ENCODE measurements at places on chromosomes 12 and 14.

- peak; percentile 67 for DNase-seq
Observed at GRCh38 chr12:89040146-89040964, 311.9 kb downstream of the DUSP6 start.

DNA sequence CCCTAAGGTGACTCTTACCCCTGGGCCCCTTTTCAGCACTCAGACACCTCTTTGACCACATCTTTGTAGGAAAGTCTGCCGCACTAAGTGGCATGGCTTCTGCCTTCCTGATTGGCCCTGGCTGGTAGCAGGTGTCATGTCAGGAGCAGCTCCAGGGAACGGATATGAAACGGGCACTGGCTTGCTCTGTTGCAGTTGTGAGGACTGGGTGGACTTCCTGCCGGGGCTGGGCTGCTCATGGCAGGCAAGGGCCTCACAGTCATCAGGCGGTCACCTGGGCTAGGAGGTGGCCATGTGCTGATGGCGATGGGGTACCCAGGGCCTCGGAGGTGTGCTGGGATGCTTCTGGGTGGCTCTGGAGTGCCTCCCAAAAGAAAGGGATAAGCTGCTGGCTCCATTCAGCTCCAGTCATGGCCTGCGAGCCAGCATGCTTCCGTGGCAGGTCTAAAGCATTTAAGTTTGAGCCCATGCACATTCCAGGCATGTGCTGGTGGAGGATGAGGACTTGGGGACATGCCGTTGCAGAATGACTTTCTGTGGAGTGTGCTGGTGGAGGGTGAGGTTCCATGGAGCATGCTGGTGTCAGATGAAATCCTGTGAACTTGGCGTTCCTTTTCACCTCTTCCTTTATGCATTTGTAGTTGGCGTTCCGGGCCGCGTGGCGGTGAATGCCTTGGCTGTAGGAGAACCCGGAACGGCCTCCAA lies 77.2 kb downstream of the EP400 start:
- no peak for DNase-seq

DNA sequence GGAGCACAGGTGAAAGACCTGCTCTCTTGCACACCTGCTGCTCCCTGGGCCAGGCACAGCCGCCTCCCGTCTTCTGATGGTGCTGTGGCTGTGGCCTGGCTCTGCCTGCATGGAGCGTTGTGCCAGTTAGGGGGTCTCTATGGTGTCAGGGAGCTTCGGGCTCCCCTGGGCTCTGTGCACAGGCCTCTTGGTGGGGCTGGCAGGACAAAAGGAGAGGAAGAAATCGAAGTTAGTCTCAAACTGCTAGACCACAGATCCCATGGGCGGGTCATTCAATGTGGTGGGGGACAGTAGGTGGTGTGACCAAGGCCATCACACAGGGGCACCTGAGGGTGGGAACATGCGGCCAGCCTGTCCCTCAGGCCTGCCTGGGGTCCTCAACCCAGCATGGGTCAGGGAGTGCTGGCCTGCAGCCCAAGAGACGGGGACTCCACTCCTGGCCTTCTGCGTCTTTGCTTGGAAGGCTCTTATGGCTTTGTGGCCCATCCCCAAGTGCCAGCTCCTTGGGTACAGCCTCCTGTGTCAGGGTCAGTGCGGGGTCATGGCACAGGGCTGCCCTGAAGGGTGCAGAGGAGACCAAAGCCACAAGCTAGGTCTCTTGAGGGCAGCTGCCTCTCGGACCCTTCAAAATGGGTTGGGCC lies 84.1 kb downstream of the KIF26A start:
- DNase-seq: no peak

- DNase-seq: no peak
Observed at GRCh38 chr14:58671436-58671835, 33.7 kb downstream of the DACT1 start.

- DNase-seq: no peak
Observed at GRCh38 chr14:75459099-75459741, 31.4 kb downstream of the JDP2 start.

DNA sequence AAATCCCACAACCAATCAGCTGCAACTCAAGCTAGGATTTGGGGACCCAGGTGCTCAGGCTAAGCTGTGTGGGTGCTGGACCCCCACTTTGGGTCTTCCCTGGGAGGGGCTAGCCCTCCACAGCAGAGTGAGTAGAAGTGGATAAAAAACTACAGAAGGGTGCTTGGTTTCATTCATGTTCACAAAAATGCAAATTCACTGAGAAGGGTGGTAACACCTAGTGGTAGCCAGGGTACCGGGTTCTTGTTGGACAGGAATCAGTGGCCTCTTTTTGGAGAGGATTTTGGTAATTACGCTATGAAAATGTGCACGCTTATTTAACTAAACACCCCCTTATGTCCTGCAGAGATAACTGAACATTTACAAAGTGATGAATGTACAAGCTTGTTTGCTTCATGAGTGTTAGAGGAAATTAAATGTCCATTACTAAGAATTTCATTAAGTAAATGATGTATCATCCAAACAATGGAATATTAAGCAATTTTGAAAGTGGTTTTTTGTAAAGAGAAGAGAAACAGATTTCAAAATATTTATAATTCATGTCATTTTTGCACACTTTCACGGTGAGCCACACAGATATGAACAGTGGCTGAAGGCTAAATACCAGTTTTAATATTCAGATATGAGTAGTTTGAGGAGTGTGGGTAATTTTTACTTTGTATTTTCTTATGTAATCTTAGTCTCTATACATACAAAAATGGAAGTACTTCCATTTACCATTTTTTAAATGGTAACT lies 78.3 kb downstream of the DDX51 start:
- DNase-seq: no peak

DNA sequence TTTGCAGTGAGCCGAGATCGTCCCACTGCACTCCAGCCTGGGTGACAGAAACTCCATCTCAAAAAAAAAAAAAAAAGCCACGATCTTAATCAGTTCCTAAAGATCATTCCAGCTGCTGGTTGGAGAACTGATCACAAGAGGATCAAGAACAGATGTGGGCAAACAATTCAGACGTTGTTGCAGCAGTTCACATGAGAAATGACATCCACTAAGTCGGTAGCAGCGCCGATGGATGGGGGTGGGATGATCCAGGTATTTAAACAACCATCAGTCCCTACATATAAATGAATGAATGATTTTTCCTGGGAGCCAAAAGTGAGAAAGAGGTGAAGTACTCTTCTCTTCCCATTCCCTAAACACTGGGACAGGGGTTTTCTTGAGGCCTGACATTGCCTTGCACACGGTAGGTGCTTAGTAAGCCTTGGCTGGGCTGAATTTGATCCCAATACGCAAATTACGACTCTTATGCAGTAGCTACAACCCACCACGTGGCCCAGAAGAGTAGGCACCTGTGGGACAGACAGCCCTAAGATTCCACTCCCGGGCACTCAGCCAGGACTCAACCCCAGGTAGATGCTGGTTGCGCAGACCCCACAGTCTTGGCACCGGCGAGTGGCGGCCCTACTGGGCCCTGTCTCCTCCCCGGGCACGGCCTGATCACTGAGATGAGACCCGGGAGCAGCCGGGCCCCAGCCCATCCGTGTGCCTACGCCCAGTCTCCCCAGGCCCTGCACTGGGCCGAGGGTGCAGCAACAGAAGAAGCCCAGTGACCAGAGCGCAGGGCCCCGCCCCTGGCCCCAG lies 565 bp downstream of the SPRYD3 start:
- no peak for DNase-seq

DNA sequence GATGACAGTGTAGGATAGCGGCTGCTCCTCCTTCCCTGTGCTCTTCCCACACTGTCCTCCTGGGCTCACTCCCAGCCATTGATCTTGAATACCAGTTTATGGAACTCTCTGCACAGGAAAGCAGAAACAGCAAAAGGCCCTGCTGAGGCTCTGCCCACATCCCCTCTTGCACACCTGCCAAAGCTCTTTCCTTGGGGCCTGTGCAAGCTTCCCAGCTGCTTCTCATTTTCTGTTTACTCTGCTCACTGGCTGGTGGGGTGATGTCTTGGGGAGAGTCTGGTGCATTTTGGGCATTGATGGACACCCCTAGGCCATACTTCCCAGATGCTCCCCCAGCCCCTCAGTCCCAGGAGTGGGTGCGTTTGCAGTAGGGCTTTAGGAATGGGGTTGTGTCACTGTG lies 361.8 kb downstream of the TMEM121 start:
- DNase-seq: no peak
